Glomerular endothelial cell (primary cell): ENCODE measurements at places on chromosomes 6 and 20. TPM values are rescaled to one million over a fixed set of nuclear protein-coding genes. Genes with fewer than 3 reads are reported as not detected.

MAPK13 gene
- 5.8 and 6.2 TPM in 2 replicates for total RNA-seq

ULBP2 gene
- 9.7 and 19.0 TPM in 2 replicates for total RNA-seq

- no peak for DNase-seq
Measured at GRCh38 chr6:26629359-26629758, 30.2 kb downstream of the ZNF322 start.

GRCh38 chr6:82270881-82271635, 23.5 kb upstream of the IBTK start:
- no peak for DNase-seq

- DNase-seq, result no peak
Measured at GRCh38 chr20:5580940-5581708, 169.1 kb upstream of the SHLD1 start.

DNA sequence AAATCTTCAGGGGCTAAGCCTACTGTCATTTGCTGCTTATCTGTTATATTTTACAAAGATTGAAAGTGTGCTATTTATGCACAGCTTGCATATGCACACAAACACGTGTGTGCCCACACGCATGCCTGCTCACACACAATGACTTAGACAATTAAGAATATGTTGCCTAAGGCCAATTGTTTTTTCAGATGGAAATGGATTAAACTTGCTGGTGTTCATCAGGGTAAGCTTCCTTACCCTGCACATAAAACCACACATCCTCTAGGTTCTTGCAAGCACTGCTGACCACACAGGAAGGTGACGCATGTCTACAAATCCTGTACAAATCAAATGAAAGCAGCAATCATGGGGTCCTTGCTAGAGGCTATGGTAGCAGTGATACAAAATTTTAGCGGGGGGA, 58.4 kb downstream of the GJA10 start:
- DNase-seq, result no peak

- no peak for DNase-seq
Measured at GRCh38 chr6:43060034-43060754, 763 bp downstream of the KLC4 start.
